ENCODE measurements at places on chromosomes 5 and 9.

GRCh38 chr5:113115061-113115460 lies 138.5 kb downstream of the DCP2 start:
- DNase-seq, result no peak

DNA sequence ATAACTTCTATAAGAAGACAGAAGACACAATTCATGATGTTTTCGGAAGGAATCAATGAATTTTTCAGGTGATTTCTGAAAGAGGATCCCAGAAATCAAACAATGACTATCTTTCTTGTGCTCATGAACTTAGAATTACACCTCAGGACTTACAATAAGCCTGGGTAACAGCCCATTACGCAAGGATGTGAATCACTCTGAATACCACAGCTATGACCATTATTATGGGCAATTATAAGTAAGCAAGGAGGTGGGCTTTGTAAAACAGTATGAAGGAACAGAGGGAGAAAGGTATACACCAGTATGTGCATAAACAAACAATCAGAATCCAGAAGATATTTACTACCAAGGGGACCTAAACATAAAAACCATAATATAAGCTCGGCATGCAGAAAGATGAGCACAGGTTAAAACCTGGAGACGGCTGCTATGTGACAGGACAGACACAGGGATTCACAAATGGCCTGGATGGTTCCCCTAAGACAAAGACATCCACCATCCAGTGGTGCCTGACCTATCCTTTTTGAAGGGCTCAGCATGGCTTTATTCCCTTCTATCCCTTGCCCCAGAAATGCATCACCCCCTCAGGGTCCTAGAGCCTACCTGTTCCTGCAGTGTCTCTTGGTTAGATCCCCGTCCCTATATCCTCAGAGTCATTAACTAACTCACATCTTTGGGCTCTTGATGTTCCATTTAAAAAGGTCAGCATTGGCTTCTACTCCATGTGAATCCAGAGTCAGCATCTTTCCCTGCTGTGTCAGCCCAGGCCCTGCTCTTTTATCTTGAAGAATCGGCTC lies 21.8 kb upstream of the PPP2CA start:
- no peak for DNase-seq

DNA sequence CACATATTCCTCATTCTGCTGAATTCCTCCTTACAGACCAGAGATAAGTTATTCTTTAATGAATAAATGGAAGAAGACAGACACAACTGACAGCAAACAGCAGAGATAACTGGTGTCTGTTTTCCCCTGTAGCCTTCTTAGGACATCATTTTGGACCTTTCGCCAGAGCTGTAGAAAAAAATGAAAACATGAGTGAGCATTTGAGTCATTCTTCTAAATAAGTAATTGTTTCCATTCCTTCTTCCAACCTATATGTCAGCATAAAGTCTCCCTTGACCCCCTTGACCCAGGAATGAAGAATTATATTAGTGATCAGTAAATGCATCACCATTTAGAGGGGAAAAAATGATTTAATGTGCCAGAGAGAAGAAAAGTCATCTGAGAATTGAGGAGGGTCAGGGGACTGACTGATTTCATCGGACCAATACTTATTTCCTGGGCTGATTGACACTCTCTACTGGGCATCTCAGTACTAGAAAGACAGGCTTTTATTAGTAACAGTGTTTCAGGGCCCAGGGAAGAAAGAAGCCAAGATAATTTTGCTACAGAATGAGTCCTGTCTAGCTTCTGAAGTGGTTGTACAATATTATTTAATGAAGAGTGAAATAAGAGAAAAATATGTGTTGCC lies 597.0 kb downstream of the PSAT1 start:
- DNase-seq, result no peak

- no peak for DNase-seq
These were observed 32.3 kb downstream of the GLRA1 start for GRCh38 chr5:151892393-151892792.
